ENCODE measurements at places on chromosomes 3 and 15.

DNA sequence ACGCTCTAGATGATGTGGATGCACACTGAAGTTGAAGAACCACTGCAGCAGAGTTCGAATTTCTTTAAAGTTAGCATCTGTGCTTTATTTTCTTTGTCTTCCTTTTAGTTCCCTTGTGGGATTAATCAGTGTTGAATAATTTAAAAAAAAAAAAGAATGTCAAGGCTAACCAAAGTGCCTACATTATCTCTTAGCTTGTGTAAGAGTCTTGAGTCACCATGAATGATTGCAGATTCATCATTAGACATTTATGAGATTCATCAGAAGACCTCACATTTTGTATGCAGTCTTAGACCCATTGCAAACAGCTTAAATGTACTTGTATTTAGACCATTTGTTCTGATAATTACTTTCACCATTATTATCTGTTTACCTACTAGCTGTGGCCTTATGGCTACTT lies 182.2 kb downstream of the FNDC3B start:
- no peak overlapping the region for H3K4me3 ChIP-seq
- no peaks in the 10 kb centered on the region for H3K27me3 ChIP-seq
- H3K4me1 ChIP-seq, result peaks cover 5% of the 10 kb centered on the region
- no peak overlapping the region for H3K27ac ChIP-seq
- H3K36me3 ChIP-seq, result no peaks in the 10 kb centered on the region

DNA sequence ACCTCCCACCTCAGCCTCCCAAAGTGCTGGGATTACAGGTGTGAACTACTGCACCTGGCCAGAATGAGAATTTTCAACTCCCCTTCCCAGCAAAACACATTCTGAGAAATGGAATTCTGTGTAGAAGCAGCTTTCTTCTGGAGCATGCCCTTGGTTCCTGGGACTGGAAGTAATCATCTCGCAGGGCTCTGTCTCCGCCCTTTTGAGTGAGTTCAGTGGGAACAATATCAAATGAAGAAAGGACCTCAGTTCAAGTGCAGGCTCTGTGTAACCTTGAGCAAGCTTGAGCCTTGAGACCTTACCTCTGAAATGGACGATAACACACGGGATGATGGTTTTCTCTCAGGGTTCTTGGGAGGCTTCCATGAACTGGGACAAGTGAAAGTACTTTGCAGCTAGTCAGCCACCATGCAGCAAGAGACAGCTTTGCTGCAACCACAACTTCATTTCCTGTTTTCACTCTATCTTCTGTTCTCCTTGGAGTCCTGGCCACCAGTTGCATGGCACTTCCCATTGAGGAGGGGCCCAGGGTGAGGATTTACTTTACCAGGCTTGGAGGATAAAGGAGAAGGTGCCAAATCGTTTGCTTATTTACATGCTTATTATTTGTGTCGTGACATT lies 35.7 kb upstream of the IGF1R start:
- no peak overlapping the region for H3K4me3 ChIP-seq
- H3K36me3 ChIP-seq, result no peaks in the 10 kb centered on the region
- H3K4me1 ChIP-seq, result no peaks in the 10 kb centered on the region
- H3K27me3 ChIP-seq, result peaks cover 11% of the 10 kb centered on the region

DNA sequence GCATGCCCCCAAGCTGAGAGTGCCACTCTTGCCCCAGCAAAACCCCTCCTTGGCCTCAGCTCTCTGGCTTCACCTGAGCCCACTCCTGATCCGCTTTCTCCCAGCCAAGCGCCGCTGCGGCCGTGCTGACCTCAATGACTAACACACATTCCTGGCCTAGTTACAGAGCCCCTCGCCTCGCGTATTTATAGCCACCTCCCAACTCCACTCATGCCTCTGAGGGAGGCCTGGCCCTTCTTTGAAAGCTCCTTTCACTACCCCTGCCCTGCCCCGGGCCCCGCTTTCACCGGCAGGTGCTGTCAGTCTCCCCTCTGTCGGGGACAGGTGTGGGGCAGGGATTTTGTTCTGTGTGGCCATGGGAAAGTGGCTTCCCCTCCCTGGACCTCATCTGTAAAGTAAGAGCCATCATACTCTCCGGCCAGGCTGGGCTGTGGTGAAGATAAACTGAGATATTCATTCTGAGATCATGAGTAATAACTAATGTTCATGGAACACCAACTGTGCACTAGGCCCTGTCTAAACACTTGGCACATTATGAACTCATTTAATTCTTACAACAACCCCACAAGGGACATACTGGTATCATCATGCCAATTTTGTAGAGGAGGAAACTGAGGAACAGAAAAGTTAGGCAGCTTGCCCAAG lies 13.2 kb upstream of the ATP2B2 start:
- peak; percentile 39 for ATAC-seq
- peaks cover 12% of the 10 kb centered on the region for H3K27me3 ChIP-seq
- no peak overlapping the region for H3K27ac ChIP-seq
- no peaks in the 10 kb centered on the region for H3K36me3 ChIP-seq

- peaks cover 13% of the 10 kb centered on the region for H3K27me3 ChIP-seq
- ATAC-seq, result no peak
- no peak overlapping the region for H3K27ac ChIP-seq
Observed at GRCh38 chr3:102661707-102662497, 227.1 kb downstream of the ZPLD1 start.

DNA sequence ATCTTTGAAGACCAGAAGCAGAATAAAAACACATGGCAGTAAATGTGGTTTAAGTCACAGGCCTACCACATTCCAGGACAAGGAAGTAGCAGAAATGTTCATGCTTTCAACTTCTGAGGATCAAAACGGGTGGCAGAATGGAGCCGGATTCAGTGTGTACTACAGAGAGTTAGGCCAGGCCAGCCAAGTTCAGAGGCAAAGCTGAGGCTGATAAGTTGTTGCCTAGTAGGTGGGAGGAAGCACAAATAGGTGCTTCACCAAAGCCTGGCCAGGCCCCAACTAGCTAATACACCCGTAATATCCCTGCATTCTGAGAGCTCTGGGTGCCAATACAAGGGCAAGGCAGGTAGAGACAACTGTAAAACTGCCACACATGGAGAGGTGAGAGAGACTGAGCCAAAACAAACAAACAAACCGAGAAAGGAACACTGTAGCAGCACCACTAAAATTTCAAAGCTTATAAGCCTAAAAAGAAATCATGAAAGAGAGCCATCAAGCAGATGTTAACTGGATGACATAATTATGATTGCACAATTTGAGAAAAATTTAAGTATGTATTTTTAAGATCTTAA lies 156.4 kb upstream of the CBLB start:
- H3K36me3 ChIP-seq, result no peaks in the 10 kb centered on the region
- no peak for ATAC-seq
- H3K27ac ChIP-seq, result no peak overlapping the region
- H3K4me3 ChIP-seq, result no peak overlapping the region
